Fibroblast of the aortic adventitia (primary cell): ENCODE measurements at places on chromosomes 6 and 20.

- DNase-seq = no peak
These were observed 37.7 kb upstream of the TAF8 start for GRCh38 chr6:42012501-42013133.

DNA sequence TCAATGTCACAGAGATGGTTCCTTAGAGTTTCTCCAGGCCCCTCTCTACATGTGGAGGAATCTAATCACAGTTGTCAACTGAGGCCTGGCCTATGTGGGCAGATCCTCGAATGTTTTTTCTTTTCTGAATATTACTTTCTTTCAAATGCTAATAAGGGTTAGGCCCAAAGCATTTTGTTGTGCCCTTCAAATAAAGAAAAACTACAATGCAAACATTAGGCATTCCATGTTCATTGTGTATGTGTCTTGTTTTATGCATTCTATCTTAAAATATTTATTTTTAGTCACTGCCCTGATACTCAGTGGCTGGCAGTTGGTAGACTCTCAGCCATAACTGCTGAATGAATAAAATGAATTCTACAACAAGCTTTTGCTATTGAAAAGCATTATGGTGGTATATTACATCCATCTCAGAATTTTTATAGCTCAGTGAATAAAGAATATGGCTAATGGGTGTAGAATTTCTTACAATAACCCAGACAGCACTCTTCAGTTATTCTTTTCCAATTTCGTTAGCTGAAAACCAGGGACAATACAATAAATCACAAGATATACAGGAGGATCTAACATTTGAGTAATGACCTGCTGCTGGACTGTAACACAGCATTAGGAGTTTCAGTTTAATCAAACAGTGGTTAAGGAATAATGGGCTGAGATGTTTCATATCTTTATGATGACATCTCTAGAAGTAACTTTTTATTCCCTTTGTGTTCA, 28.3 kb downstream of the RGS17 start:
- no peak for DNase-seq

DNA sequence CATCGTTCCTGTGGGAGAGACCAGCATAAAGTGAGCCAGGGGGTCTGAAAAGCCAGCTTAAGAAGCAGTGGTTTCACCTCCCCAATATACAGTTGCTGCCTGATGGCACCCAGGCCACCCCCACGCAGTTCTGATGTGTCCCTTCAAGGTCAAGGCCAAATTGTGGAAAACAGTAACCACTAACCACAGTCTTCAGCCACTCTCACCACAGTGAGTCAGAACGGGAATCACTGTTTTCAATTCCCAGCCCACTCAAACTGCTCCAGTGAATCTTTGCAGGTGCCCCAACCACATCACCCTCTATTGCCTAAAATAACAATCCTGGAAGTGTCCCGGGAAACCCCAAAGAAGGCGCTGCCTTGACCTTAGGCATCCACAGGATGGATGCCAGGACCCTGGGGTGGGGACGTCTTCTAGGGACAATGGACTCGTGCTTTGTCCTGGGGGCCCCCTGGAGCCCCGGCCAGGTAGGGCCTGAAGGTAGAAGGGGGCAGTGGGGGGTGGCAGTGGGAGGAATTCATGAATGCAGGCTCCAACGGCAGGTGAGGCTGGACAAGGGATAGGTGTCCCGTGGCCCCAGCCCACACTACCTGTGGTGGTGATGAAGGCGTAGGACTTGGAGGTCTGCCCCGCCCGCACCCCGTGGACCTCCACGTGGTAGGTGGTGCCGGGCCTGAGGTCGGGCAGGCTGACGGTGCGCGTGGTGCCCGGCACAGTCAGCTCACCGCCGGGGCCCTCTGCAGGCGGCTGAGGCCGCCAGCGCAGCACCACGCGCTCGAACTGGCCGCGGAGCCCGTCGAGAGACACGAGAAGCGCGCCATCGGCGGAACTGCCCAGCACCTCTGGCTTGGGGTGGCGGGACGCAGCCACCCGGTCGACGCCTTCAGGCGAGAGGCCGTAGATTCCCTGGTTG, 22.2 kb downstream of the TNXB start:
- peak; percentile 73 for DNase-seq

DNA sequence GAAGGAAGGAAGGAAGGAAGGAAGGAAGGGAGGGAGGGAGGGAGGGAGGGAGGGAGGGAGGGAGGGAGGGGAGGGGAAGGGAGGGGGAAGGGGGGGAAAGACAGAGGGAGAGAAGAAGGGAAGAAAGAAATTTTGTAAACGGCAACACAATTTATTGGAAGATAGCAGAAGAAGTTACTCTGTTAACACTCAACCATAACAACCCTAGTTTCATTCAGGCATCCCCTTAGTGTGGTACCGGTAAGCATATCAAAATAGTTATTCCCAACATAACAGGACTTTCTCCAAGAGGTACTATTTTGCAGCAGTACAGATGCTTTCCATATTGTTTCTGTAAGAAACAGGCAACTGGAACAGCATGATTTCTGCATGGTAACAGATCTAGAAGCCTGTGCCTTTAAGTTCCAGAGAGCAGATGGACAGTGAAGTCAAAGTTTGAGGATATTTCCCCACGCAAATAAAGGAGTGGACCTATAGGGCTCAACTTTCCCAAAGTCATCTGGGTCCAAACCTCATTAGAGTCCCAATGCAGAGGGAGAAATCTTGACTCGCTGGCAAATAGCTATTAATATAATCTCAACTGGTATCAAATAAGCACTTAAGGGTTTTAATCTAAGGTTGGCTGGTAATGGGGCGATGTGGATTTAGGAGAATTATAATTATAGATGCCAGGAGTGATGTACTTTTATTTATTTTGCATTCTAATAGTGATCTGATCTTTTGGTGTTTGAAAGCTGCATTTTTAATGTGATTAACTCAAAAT, 69.4 kb downstream of the TENT5A start:
- DNase-seq = no peak

- no peak for DNase-seq
These were observed 127.2 kb downstream of the F13A1 start for GRCh38 chr6:6193221-6193745.

GRCh38 chr6:157087974-157088373, 235.3 kb downstream of the TMEM242 start:
- no peak for DNase-seq

DNA sequence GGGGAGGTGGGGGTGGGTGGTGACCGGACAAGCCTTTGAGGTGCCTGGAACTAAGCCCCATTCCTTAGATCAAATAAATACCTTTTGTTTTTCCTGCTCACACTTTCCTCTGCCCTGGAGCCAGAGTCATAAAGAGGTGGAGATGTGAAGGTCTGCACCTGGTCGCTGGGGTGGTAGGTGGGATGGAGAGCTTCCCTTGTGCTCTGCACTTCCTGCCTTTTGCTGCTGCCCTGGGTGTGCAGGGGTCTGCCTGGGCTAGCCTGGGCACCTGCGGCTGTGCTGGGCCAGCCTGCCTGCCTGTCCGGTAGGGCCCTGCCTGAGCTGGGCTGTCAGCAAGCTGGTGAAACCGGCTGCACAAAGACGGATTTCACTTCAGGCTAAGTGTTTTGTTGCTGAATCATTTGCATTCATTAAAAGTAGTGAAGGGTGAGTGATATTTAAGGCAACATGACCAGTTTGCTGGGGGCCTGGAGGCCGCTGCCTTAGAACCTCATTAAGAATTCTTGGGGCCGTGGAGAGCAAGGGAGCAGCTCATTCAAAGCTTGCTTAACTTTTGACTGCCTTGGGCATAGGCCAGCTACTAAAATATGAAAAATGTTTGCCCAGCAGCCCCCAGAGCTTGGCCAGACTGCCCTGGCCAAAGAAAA, 20.5 kb downstream of the PTK7 start:
- peak; percentile 92 for DNase-seq

GRCh38 chr20:19446246-19446645, 233.8 kb downstream of the SLC24A3 start:
- no peak for DNase-seq

DNA sequence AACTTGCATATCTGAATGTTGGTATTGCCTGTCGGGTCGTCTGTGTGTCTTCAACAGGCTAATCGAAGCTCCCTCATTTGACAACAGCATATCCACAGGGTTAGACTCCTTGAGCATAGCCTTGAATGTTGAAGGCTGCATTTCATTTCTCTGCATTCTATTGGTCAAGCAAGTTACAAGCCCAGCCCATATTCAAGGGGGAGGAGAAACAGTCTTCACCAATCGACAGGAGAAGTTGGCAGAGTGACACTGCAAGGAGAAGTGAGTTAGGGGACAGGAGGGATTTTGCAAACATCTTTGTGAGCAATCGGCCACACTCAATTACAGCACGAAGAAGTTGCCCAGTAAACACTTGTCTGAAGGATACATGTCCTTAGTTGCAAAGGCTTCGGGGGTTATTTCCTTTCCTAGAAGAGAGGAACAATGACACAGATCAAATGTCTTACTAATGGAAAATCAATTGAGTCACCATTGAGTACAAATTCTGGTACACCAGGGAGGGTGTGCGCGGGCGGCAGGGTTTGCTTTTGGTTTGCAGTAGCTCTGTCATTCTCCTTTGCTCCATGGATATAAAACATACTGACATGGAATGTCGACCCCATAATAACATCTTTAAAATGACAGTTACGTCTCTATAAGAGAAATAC, 60.6 kb upstream of the NT5E start:
- no peak for DNase-seq

DNA sequence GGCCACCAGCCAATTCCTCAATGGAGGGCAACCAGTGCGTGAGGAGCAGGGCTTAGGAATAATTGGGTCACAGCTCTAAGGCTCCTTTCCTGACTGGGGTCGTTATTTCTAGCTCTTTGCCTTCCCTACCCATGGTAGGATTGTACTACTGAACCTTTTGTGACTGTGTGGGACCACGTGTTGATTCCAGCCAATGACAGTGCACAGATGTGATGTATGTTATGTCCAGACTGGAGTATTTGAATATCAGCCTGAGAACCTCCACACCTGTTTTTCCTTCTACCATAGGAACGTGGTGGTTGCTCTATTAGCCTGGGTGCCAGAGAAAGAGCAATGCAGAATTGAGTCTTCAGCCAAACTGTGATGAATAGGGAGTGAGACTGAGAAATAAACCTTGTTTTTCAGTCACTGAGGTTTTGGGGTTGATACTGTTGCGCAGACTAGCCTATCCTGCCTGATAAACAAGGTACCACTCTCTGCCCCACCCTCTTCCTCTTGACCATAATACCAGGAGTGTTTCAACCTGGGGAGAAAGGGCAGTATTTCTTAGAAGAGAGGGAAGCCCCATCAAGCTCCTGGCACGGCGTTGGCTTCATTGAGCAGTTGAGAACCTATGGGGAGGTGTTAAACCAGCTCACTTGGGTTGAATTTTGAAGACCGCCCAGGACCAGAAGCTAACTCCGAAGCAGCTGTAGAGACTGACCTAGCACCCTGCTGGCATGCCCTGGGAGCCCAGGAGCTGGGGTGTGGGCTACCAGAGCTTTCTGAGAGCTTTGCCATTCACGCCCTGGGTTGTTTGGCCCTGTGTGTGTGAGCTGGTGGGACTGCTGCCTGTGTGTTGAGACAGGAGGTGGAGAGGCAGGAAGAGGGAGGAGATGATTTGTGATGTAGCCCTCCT, 105.5 kb upstream of the BACH2 start:
- no peak for DNase-seq

- peak; percentile 79 for DNase-seq
These were observed 6.3 kb upstream of the HINT3 start for GRCh38 chr6:125950293-125950692.

- no peak for DNase-seq
These were observed 100.2 kb downstream of the AHI1 start for GRCh38 chr6:135397172-135397952.

GRCh38 chr20:44218446-44218845, 7.9 kb upstream of the OSER1 start:
- DNase-seq = no peak

GRCh38 chr20:49043000-49043399, 3.1 kb upstream of the CSE1L start:
- DNase-seq = no peak

- DNase-seq = no peak
These were observed 56.3 kb upstream of the CD93 start for GRCh38 chr20:23142162-23143050.

DNA sequence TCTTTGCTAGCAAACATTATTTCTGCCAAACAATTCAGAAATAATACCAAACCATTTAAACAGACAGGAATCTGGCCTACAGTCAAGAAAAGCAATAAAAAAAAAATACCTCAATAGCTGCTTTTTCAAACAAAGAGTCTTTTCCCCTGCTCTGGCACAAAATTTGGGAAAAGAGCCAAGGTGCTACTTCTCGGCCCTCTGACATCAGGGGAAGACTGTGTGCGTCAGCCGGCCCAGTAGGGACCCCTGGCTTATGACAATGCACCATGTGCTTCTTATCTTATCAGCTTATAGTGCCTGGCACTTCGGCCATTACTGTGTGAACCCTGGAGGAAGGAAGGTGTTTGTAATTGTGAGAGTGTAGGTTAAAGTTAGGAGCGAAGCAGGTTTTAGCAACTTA, 89.4 kb downstream of the PDE10A start:
- peak; percentile 96 for DNase-seq

DNA sequence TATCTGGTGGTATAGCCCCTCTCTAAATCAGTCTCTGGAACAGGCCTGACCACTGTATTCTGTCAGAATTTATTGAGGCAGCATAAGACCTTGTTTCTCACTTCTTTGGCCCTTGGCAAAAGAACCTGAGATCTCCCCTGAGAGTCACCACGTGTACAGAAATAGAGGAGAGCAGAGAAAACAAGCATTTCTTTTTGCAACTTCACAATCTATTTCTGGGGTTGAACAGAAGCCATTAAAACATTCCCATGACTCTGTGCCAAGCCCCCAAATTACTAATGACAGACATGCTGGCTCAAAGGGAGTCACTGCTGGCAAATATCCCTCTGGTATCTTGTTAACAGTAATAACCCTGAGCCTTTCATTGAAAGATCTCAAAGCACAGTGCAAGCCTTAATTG, 395.3 kb downstream of the MAFB start:
- peak; percentile 43 for DNase-seq

GRCh38 chr20:36861875-36862801, 13.8 kb upstream of the TLDC2 start:
- DNase-seq = peak; percentile 77

DNA sequence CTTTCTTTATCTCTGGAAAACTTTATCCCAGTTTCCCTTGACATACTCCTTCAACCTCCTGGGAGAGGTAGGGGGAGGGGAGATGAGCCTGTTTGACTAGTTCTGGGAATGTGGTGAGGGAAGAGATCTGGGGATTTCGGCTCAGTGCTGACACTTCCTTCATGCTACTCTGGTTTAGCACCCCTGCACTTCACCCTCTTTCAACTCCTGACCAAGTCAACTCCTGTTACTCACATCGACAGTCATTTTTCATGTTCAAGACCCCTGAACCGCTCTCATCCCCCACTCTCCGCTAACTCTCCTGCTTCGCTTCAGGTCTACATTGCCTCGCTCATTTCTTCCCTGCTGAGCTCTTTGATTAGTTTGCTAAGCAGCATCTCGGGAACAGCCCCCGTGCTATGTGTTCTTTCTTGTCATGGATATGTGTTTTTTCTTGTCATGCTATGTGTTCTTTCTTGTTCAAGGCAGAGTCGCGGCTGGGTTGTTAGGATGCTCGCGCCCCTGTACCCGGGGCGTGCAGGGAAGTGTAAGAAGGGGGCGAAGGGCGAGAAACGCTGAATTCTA, 16.6 kb upstream of the TRIM27 start:
- DNase-seq = no peak

DNA sequence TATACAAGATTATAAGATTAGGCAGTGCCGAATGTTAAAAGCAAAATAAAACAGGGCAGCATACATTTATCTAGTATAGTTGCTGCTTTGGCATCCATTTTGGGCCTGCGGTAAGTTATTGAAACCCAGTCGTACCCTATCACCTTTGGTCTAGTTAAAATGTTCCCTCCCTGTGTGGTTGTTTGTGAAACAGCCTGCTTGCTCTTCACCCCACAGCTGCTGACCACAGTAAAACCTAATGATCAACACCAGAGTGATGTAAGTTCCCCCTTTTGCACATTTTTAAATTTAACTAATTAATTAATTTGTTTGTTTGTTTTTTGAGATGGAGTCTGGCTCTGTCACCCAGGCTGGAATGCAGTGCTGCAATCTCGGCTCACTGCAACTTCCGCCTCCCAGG, 50.3 kb upstream of the TXNDC5 start:
- no peak for DNase-seq
